CMK (cell line): ENCODE measurements at places on chromosomes 5 and 9.

DNA sequence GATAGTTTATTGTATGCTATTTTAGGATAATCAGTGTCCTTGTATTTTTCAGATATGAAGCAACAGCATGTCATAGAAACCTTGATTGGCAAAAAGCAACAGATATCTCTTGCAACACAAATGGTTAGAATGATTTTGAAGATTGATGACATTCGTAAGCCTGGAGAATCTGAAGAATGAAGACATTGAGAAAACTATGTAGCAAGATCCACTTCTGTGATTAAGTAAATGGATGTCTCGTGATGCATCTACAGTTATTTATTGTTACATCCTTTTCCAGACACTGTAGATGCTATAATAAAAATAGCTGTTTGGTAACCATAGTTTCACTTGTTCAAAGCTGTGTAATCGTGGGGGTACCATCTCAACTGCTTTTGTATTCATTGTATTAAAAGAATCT, 14.5 kb downstream of the CCT5 start:
- no peak for DNase-seq

- no peak for DNase-seq
Observed at GRCh38 chr9:137986268-137987099, 108.9 kb downstream of the CACNA1B start.

GRCh38 chr9:1759771-1760300, 255.3 kb upstream of the SMARCA2 start:
- DNase-seq = no peak

DNA sequence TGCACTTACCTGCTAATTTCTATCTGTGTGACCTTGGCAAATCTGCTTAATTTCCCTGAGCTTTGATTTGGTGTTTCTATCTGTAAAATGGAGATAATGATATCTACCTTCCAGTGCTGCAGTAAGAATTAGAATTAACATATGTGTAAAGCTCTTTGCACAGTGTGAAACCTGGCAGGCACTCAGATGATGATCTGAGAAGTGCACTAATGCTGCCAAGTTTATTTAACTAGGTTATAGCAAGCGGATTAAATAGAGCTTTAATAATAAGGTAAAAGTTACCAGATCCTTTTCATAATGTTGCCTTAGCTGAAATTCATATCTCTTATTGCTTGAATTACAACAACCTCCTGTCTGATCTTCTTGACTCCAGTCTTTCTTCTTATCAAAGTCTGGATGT, 315.3 kb upstream of the CD180 start:
- DNase-seq = no peak

GRCh38 chr5:96616801-96617200, 45.4 kb upstream of the CAST start:
- no peak for DNase-seq

- DNase-seq = no peak
Observed at GRCh38 chr9:79390781-79391770, 180.7 kb upstream of the TLE4 start.

DNA sequence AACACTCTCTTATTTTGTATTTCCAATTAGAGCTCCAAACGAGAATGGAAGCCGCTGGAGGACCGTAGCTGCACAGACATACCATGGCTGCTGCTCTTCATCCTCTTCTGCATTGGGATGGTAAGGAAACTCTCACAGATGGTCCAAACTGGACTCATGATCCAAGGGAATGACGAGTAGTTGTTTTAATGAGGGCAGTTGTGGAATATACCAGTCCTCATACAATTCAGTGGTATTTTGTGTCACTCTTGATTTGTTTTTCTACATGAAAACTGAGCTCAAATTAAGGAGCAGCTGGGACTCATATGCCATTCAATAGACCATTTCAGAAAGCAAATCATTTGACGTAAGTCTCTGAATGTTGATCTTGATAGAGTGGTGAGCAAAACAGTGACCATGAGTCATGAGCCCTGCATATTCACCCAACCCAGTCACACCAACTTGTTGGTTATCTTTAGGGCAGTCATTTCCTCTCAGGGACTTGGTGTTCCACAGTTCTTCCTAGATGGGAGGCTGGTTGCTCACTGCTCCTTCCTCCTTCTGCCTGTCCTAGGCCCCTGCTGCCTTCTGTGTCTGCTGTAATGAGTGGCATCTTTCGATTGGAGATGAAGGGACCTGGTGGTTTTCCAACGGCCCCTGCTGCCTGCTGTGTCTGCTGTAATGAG, 54.9 kb downstream of the SLC44A1 start:
- peak; percentile 65 for DNase-seq

DNA sequence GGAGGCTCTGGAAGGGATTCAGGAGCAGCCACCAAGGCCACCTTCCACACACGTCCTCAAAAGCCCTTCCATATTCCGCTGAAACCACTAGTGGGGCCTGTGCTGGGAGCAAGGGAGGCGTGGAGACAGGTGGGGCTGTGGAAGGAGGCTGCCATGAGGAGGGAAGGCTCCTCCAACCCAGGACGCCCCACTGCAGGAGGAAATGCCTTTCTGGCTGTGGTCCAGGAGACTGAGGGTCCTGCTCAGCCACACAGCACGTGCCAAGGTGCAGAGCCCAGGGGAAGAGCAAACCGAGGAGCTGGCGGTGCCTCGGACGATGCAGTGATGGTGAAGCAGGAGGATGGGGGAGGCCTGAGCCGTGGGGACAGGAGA, 49.5 kb downstream of the ADAMTS2 start:
- no peak for DNase-seq

DNA sequence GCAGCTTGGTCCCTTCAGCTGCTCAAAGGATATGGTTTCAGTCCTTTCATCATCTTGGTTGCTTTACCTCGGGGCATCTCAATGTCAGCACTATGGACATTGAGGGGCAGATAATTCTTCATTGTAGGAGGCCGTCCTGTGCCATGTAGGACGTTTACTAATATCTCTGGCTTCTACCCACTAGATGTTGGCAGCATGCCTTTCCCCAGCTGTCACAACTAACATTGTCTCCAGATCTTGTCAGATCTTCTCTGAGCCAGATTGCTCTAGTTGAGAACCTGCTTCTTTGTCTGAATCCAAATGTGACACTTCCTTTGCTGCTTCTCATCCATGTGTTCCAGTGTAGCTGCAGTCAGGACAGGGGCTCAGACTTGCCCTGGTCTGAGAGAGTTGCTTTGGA, 10.3 kb downstream of the PTPA start:
- DNase-seq = no peak

DNA sequence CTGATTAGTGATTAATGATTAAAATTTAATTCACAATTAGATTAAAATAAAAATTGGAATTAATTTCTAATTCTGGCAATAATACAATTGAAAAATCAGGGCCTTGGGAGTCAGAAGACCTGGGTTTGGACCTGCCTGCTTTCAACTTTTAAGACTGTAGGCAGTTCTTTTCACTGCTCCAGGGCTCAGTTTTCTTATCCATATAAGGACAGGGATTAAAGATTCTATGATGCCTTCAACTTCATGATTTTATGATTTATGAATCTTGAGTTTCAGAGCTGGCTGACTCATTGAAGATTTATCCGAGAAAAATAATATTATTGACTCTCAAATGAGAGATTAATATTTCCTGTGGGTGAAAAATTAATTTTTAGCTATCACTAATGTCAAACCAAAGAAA, 208.6 kb upstream of the ANKH start:
- no peak for DNase-seq

DNA sequence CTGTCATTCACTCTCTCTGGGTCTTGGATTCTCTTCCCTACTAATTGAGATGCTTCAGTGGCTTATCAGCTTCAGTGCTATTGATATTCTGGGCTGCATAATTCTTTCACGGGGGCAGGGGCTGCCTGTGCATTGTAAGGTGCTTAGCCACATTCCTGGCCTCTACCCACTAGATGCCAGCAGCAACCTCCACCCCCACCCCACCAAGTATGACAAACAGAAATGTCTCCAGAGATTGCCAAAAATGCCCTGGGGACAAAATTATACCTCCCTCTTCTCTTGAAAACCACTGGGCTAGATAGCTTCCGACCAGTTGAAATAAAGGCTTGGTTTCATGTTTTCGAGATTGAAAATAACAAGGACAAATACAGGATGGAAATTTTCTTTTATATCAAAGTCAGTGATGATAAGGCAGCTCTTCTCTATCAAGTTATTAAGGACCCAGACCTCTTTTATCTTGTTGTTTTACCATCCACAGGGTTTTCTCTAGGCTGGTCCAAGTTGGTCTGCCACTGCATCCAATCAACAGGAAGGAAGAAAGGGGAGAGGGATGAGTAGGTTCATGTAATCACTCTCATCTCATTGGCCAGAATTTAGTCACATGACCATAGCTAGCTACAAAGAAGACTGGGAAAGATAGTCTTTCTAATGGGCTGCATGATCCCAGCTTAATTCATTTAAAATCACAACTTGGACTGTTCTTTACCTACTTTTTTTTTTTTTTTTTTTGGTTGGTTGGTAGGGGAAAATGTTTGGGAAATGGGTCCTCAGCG, 92.1 kb upstream of the RANBP3L start:
- DNase-seq = no peak

DNA sequence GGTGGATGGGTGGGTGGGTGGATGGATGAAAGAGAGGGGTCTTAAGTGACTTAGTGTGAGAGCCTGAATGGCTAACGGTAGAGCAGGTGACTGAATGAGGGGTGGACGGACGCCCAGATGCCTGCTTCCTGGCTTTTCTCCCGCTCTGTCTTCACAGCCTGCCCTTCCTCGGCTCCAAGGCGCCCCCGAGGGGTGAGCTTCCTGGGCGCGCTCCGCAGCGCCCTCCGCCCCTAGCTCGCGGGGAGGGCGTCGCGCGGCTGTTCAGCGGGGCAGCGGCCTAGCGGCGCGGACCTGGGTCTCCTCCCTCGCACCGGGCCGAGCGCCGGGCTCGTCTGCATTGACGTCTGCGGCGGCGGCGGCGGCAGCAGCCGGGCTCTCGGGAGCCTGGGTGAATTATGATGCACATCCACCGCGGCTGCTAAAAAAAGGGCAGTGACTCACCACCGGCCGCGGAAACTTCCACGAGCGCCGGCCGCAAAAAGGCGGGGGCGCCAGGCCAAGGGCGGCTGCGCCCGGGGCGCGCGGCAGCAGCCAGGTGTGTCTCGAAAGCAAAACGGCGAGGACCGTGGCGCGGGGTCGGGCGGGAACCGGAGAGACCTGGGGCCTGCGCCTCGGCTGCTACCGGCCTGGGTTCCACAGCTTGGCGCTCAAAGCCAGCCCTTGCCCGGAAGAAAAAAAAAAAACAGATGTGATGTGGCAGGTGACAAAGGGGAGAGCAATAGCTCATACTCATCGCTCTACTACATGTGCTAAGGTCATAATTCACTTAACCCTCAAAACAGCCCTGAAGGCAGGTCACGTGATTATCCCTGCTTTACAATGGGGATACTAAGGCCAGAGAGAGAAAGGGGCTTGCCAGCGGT, 143.0 kb upstream of the ADRA1B start:
- DNase-seq = no peak

GRCh38 chr5:157959370-157959769, 100.4 kb upstream of the CLINT1 start:
- DNase-seq = no peak

DNA sequence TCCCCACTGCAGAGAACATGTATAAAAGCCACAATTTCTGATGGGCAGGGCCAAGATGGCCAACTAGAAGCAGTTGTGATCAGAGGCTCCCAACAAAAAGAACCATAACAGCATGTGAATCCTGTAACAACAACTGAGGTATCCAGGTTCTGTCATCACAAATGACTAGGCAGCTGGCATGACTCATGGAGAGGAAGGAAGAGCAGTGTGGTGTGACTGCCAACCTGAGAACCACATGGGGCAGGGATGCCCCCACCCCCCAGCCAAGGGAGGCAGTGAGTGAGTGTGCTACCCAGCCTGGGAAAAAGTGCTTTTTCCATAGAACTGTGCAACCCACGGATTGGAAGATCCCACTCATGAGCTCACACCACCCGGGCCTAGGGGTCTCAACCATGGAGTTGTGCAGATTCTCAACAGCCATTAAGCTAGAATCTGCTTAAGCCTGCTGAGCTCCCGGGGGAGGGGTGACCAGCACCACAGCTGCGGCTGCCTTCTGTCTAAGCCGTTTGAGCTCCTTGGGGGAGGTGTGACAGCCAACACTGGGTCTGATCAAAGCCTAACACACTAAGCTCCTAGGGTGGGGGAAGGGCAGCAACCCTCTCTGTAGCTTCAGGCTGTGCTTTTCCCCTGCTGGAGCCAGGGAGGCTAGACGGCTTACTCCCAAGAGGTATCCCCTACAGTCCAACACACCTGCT, 80.1 kb upstream of the DMAC1 start:
- no peak for DNase-seq

DNA sequence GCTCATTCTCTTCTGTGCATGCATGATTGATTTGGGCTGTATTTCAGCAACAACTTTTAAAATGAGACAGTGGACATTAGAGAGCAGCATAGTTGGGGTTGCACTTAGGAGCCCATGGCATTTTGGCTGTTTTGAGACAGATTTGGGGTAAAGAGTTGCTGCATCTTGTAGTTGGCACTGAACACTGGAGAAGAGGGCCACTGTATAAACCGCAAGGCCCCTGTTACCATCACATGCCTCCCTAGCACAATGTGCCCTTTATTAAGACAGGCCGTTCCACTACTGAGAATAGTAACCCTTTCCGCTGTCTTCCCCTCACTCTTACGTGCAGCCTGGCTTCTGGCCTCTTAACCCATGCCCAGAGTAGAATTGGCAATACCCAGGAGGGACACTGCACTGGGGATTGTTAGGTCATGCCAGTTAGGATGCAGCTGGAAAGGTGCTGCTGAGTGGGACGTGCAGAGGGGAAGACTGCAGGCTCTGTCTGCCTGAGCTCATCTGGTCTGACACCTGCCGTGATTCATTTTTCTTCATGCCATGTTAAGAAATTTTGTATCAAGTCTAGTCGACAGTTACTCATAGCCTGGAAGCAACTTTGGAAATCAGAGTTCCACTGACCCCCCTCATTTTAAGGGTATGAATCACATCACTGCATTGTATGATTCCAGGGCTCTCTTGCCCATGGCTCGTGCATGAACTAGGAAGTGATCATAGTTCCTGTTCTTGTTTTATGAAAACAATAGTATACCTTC, 146.9 kb upstream of the DMRT1 start:
- DNase-seq = no peak

DNA sequence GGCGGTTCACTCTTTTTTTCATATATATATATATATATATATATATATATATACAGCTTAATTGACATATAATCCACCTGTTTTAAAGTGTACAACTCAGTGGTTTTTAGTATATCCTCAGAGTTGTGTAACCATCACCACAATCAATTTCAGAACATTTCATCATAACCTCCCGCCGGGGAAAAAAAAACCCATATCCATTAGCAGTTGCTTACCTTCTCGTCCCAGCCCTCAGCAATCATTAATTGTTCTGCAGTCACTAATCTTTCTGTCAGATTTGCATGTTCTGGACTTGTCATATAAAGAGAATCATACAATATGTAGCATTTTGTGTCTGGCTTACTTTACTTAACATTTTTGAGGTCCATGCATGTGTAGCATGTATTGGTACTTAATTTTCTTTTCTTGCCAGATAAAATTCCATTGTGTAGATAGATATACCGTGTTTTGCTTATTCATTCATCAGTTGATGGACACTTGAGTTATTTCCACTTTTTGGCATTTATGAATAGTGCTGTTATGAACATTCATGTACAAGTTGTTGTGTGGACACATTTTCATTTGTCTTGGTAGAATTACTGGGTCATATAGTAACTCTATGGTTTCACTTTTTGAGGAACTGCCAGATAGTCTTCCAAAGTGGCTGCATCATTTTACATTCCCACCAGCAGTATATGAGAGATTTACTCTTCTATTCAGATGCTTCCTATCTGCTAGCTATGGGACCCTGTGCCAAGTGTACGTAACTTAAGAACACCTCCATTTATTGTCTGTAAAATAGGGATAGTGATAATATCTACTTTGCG, 3.5 kb upstream of the RNF145 start:
- no peak for DNase-seq

- no peak for DNase-seq
Observed at GRCh38 chr5:117461403-117461802, 886.8 kb upstream of the SEMA6A start.

- DNase-seq = no peak
Observed at GRCh38 chr5:82564963-82565362, 286.8 kb upstream of the RPS23 start.
